Foreskin melanocyte (primary cell): ENCODE measurements at places on chromosomes 16 and 17.

- no peak for DNase-seq
These were observed 251.4 kb upstream of the KIF2B start for GRCh38 chr17:53571342-53571741.

- DNase-seq: no peak
These were observed 69.9 kb upstream of the MSI2 start for GRCh38 chr17:57186226-57187019.

DNA sequence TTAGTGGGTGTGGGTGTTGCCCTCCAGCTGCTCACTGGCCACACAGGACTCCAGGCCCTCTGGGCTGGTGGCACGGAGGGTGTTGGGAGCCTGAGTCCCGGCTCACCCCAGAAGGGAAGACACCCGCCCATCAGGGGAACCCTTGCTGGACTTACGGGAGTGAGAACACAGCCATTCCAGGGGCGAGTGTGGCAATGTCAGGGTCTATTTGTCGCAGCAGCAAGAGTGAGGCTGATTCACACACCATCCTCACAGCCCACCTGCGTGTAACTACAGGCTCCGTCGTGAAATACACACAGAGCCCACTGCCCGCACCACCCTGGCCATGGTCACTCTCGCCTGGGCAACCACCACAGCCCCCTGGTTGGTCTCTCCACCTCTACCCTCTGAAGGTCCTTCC is 17.8 kb upstream of the AATK start:
- DNase-seq: no peak

DNA sequence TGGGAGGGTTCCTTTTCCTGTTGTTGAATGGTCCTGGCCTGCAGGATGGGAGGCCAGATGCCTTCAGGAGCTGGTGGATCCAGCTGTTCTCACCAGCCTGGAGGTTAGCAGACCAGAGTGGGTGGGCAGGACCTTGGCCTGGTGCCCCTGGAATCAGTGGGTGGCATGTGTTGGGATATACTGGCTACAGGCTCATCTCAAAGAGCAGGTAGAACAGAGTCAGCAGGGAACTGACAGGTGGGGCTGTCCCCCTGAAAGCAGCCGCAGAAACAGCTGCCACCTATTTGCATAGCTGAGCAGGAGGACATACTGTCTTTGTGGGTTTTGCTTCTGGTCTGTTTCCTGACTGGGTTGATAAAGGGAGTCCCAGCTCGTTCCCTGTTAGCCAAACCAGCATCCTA is 144.1 kb downstream of the RAB11FIP4 start:
- DNase-seq: no peak

DNA sequence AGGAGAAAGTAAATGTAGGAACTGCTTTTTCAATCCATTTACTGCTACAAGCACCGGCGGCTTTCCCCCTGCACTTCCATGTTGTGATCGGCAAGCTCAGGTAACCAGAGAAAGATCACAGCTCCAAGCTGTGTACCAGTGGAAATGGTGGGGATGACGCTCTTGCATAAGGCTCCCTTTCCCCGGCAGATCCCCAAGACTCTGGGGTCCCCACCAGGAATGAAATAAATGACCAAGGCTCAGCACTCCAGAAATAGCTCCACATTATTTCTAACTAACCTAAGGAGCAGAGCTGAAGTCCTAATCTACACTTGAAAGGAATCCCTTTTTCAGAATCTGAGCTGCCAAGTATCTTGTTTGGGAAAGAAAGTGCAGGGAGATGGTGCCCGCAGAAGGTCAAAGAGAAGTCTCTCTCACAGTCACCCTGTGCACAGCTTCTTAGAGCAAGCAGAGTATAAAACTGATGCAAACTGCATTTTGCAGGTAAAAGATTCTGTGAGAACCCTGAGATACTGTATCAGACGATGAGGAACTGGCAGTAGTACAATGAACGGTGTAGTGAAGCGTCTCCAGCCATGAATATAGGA is 11.1 kb downstream of the GRB2 start:
- no peak for DNase-seq

GRCh38 chr17:65123757-65124675 is 13.2 kb upstream of the RGS9 start:
- no peak for DNase-seq

DNA sequence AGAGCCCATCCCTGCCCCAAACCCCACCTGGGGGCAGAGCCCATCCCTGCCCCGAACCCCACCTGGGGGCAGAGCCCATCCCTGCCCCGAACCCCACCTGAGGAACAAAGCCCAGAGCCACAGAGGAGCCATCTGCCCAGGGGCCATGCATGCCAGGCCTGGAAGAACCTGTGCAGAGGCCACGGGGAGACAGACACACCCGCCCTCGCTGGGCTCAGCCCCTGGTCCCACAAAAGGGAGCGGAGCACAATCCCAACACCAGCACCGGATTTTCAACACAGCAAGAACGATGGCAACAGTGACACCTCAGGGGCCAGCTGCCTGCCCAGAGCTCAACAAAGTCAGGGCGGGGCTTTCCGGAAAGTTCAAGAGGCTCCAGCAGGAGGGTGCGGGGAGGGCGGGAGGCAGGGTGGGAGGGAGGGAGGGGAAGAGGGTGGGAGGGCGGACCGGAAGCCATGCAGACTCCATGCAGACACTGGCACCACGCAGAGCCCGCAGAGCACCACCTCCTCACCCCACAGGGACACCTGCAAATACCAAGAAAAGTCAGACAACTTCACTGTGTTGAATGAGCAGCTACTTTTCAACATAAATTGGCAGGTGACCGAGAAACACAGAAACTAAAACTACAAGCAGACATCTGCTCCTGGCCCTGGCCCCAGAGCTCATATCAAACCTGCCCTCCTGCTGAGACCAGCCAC is 27.9 kb upstream of the C16orf95 start:
- no peak for DNase-seq

GRCh38 chr16:11045846-11046245 is 101.5 kb downstream of the CLEC16A start:
- no peak for DNase-seq

GRCh38 chr16:78490431-78490830 is 391.0 kb downstream of the WWOX start:
- no peak for DNase-seq

DNA sequence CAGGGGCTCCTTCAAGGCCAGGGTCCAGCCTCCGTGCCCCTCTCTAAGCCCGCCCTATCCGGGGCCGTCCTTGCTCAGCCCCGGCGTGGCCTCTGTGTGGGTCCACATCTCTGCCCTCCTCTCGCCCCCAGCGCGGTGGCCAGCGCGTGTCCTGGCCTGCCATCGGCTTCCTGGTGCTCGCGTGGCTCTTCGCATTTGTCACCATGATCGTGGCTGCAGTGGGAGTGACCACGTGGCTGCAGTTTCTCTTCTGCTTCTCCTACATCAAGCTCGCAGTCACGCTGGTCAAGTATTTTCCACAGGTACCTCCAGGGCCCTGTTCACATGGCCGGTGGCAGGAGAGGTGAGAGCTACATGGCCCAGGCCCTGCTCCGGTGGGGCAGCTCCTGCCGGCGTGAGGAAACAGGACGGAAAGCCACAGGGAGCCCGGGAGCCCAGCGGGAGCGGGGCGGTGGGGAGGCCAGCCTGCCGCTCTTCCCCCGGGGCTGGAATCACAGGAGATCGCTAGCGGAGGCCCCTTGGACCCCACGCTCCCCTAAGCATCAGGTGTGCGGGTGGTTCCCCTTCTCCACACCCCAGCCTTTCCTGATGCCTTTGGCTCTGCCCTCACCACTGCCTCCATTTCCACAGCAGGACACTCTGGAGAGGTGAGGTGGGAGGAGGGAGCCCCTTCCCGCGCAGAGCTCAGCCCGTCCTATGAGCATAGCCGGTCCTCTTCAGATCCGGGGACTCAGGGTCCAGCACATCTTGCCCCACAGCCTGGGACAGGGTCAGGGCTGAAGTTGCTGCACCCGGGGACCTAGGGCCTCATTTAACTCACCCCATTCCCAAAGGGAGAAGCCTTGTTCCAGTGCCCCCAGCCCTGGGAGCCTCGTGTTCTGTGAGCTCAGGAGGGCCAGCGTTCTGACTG is 10.2 kb downstream of the TAX1BP3 start:
- no peak for DNase-seq

GRCh38 chr17:4542003-4542725 is 13.0 kb downstream of the MYBBP1A start:
- no peak for DNase-seq

- DNase-seq: no peak
These were observed 1179.5 kb upstream of the GOT2 start for GRCh38 chr16:59913666-59914065.

GRCh38 chr16:86946396-86946795 is 368.0 kb downstream of the FOXL1 start:
- no peak for DNase-seq

DNA sequence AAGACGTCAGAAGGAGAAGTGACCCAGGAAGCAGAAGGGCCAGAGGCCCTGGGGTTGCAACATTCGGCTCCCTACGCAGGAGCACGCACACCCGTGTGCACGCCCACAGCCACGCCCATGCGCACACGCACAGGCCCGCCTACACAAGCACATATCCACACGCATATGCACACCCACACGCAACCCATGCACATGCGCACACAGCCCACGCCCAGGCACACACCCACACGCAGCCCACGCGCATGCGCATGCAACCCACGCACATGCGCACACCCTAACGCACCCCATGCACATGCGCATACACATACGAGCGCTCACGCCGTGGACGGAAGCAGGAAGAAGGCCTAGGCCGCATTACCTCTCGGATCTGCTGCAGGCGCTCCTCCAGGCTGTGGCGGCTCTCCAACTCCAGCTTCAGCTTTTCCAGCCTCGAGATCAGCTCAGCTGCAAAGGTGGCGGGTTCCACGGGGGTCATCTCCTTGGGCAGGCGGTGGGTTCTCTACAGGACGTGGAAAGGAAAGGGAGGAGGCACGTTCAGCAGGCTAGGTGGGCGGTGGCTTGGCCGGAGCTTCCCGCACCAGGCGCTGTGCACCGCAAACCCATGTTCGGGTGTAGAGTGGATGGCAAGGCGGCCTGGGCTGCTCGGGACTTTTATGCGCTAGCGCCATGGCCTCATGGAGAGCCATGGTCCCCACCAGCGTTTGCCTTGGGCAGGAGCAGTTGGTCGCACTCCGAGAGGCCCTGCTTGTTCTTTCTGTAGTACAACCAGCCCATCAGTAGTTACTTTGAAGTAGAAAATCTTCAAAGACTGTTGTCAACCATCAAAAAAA is 23.4 kb downstream of the AXIN2 start:
- DNase-seq: no peak

DNA sequence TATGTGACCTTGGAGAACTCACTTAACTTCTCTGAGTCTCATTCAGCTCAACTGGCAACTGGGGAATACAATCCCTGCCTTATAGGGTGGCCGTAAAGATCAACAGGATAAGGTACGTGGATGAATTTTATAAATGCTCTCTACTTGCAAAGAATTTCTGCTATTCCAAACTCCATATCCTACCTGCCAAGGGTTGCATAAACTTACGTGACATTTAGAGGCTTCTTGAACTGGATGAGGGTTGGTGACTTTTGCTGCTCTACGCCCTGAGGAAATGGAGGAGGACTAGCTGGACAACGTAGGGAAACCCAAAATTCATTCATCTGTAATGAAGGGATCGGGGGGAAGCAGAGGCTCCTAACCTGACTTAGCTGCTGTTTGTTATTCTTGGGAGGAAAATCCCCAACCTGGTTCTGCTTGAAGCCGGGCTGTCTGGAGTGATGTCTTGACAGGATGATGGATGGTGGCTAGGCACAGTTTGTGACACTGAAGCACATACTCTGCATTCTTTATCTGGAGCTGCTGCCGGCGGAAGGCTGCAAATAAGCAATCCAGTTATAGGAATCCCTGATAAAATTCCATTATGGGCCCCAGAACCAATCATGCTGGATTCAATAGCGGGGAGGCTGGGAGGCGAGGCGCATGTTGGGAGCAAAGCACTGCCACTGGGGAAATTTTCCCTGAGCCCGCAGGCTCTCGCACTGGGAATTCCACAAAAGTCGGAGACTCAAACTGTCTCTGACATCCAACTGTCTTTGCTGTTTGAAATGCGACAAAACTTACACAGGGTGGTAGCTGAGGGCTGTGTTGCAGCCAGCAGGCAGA is 94.7 kb upstream of the SDK2 start:
- no peak for DNase-seq

DNA sequence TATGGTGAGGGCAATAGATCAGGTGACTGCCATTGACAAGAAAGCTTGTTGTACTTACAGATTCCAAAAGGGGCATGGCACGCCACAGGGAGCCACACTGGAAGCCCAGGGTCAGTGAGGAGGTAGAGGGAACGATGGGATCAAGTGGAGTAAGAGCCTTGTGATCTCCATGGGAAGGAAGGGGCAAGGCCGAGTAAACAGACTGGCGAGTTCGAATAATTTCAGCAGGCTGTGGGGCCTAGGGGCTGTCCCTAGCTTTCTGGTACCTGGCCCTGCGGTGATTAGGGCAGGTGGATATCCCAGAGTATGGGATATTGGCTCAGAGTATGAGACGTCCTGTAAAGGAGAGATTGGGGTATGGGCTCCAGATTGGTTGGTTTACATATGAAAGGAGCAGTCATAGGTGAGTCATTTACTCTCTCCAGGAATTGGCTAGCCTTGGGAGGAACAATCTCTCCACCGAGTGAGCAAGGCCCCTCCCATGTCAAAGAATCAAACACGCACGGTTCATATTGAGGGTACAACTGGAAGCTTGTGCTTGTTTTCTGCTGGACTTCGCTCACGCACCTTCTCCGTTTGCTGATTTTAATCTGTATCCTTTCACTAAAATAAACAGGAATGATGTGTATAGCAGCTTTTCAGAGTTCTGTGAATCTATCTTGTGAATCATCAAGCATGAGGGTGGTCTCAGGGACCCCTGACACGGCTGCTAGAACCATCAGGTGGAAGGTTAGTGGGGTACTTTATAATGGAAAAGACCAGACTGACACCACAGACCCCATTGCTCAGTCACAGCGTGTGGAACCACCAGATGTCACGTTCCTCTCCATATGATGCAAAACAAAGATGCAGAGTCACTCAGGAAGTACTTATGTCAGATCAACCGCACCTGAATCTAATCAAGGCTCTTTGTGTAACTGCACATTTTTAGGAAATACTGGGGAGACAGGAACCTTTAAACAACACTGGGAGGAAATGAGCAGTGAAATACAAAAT is 27.9 kb downstream of the GABARAPL2 start:
- DNase-seq: no peak

GRCh38 chr17:74271281-74271680 is 2.8 kb upstream of the DNAI2 start:
- no peak for DNase-seq

GRCh38 chr17:45060382-45060796 is 728 bp upstream of the NMT1 start:
- no peak for DNase-seq

DNA sequence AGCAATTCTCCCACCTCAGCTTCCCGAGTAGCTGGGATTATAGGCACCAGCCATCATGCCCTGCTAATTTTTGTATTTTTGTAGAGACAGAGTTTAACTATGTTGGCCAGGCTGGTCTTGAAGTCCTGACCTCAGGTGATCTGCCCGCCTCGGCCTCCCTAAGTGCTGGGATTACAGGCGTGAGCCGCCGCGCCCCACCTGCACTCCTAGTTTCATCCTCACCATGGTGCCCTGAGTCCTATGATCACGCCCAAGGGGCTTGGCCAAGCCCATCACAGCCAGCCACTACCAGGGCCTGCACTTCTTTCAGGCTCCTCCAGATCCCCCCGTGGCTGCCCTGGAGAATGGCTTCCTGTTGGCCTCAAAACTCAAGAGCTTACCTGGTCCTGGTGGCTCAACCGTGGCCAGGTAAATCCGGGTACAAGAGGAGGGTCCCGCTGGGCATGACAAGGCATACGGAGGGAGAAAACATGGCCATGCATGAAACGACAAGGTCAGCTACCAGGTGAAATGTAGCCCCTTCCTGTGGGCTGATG is 20.4 kb upstream of the TFAP4 start:
- DNase-seq: no peak
